ENCODE measurements at places on chromosomes 7 and 10. TPM values are rescaled to one million over a fixed set of nuclear protein-coding genes. Genes with fewer than 3 reads are reported as not detected.
A peak's percentile ranks its signal among the peaks of the same experiment; 100 is the strongest.

GRCh38 chr7:155204744-155205367, 92.8 kb upstream of the INSIG1 start:
- H3K4me3 ChIP-seq = peak overlapping the region; percentile 9
- H3K27me3 ChIP-seq = no peaks in the 10 kb centered on the region
- DNase-seq = no peak
- peaks cover 50% of the 10 kb centered on the region for H3K4me1 ChIP-seq

DNA sequence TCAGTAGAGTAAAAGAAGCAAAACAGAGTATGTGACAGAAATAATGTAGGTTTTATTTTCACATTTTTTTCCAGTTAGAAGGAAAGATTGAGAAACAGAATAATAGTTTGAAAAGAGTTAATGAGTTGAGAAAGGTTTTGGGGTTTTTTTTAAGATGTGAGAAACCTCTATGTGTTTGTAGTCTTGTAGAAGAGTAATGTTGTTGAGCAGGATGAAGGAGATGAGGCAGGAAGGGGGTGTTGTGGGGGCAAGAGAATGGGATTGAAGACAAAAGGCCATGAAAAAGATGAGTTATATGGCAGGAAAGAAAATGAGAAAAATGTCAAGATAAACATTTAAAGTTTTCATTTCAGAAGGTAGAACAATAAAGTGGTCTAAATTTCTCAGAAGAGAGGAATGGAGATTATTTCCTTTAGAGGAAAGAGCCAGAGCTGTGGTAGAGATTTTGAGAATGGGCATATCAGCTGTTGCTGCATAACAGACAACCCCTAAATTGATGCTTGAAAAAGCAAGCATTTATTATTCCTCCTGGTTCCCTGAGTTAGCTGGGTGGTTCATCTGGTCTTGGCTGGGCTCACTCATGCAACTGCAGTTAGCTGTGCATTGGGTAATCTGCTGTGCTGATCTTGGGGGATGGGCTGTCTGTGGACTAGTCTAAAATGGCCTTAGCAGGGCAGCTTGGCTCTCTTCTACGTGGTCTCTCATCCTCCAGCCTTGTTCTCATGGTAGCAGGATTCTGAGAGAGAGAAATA, 27.1 kb downstream of the PCGF5 start:
- H3K4me3 ChIP-seq = no peak overlapping the region
- no peaks in the 10 kb centered on the region for H3K4me1 ChIP-seq
- no peaks in the 10 kb centered on the region for H3K27me3 ChIP-seq

DNA sequence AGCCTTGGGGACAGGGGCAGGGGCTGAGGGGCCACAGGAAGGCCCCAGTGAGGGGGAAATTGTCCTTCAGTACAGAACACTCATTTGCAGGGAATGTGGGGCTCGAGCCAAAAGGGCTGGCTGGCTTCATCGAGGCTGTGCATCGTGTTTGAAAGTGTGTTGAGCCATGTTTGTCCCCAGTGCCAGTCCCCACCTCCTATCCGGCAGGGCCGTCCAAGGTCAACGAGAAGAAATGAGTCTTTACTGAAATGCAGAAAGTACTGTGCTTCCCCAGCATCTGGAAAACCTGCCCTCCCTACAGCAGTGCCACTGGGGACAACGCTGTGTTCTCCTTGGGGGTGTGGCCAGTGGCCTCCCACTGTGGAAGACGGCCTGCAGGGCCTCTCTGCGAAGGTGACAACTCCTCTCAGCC, 214.1 kb downstream of the KLF6 start:
- DNase-seq = no peak
- H3K36me3 ChIP-seq = no peaks in the 10 kb centered on the region
- no peaks in the 10 kb centered on the region for H3K27me3 ChIP-seq
- H3K27ac ChIP-seq = no peak overlapping the region
- H3K4me1 ChIP-seq = no peaks in the 10 kb centered on the region

DNA sequence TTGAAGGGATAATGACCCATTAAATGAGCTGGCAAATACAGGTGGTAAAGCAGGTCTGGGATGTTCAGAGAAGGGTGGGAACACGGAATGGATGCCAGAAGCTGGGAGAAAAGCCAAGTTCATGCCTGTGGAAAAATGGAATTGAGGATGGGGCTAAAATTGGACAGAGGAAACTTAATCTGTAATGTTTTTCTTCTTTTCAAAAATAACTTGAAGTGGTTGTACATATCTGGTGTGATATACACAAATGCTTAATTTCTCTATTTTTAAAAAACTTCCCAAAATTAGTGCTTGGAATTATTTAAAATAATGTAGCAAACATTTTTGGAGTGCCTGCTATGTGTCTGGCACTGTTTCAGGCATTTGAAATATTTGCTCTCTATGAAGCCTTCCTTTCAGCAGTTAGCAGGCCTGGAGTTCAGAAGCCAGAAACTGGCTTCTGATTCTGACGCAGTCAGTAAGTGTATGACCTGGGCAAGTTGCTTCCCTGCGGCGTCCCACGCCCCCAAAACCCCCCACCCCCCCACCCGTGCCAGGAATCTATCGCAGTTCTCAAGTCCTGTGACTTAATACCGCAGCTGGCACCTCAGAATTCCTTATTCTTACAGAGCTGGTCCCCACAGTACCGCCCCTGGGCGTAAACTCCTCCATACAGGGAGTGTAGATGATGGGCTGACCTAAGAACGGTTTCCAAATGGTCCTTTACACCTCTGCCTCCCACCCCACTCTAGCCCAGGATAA, 828 bp upstream of the MALSU1 start:
- H3K27ac ChIP-seq = peak overlapping the region; percentile 84
- H3K4me1 ChIP-seq = peaks cover 66% of the 10 kb centered on the region
- peaks cover 51% of the 10 kb centered on the region for H3K36me3 ChIP-seq
- peak overlapping the region; percentile 94 for H3K4me3 ChIP-seq

GRCh38 chr10:76774987-76775603, 862.5 kb downstream of the KCNMA1 start:
- H3K36me3 ChIP-seq = no peaks in the 10 kb centered on the region
- no peak overlapping the region for H3K4me3 ChIP-seq
- H3K27me3 ChIP-seq = no peaks in the 10 kb centered on the region
- no peak for DNase-seq
- no peak overlapping the region for H3K27ac ChIP-seq
- no peaks in the 10 kb centered on the region for H3K4me1 ChIP-seq

DNA sequence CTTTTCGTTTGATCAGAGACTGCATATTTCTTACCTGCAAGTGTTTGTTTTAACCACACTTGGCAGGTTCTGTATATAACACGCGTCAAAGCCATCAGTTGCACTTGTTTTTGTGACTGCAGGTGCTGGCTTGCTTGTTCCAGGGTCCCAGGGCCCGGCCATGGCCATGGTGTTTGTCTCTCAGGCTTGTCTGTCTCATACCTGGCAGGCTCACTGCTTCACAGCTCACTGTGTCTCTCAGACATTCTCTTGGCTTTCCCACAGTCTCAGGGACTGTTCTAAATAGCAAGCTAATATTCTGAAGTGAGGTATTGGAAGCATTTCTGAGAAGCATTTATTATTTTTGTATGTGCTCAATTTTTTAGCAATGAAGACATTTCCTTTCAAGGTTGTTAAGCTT, 46.9 kb downstream of the GPR141 start:
- DNase-seq = no peak
- no peaks in the 10 kb centered on the region for H3K4me1 ChIP-seq
- no peak overlapping the region for H3K4me3 ChIP-seq
- H3K36me3 ChIP-seq = no peaks in the 10 kb centered on the region

DNA sequence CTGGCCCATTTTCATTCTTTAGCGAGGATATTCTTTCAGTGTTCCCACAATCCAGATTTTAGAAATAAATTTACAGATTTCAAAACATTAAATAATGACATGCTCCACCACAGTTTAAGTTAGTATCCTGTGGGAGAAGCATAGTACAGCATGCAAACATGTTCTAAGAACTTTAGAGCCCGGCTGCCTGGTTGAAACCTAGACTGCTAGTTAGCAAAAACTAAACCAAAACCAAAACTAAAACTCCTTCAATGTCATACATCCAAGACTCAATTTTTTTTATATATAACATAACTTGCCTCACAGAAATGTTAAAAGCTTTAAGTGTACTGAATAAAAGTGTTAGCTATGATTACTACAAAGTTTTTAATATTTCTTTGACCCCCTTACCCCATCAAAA, 17.0 kb downstream of the TRA2A start:
- H3K27ac ChIP-seq = peak overlapping the region; percentile 38
- H3K36me3 ChIP-seq = peaks cover 94% of the 10 kb centered on the region
- H3K4me3 ChIP-seq = no peak overlapping the region
- no peaks in the 10 kb centered on the region for H3K4me1 ChIP-seq
- no peak for DNase-seq
- H3K27me3 ChIP-seq = no peaks in the 10 kb centered on the region

- H3K27ac ChIP-seq = peak overlapping the region; percentile 63
- H3K4me3 ChIP-seq = peak overlapping the region; percentile 79
- peak; percentile 14 for DNase-seq
- peaks cover 66% of the 10 kb centered on the region for H3K36me3 ChIP-seq
- H3K27me3 ChIP-seq = no peaks in the 10 kb centered on the region
These were observed 403 bp downstream of the CDK6 start for GRCh38 chr7:92835851-92836488.

DNA sequence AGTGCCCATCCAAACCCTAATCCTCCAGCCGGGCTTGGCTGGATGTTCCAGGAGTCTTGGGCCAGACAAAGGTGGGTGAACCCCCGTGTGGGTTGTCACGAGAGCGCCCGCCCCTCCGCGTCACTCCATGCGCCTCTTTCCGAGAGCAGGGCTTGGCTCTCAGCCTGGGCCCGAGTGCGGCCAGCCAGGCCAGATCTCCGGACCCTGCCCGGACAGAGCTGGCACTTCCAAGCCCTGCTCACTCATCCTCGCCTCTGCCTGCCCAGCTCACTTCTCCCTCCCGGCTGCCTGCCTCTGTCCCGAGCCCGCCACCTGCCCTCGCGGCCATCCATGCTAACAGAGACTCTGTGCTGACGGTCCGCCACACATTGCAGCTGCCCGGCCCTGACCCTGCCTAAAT, 34.6 kb downstream of the AGAP3 start:
- H3K36me3 ChIP-seq = peaks cover 22% of the 10 kb centered on the region
- H3K4me1 ChIP-seq = peaks cover 4% of the 10 kb centered on the region
- H3K27ac ChIP-seq = no peak overlapping the region

DNA sequence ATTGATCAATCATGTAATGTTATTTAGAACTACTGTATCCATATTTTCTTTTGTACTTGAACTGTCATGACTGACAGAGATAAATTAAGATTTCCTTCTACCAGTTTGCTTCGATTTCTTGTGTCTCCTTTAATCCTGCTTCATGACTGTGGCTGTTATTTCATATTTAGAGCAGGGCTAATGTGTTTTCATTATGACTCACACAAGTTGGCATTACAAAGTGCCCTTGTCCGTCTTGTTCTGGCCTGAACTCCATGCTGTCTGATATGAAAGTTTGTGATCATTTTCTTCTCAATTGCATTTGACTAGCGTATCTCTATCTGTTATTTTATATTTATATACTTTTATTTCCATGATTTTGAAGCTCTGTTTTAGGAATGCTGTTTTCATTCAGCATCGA, 344.1 kb upstream of the PRKCQ start:
- no peak overlapping the region for H3K4me3 ChIP-seq
- no peak overlapping the region for H3K27ac ChIP-seq
- H3K4me1 ChIP-seq = peaks cover 16% of the 10 kb centered on the region
- DNase-seq = peak; percentile 13
- peaks cover 24% of the 10 kb centered on the region for H3K27me3 ChIP-seq
- H3K36me3 ChIP-seq = no peaks in the 10 kb centered on the region

- H3K4me3 ChIP-seq = no peak overlapping the region
- H3K36me3 ChIP-seq = no peaks in the 10 kb centered on the region
- H3K4me1 ChIP-seq = no peaks in the 10 kb centered on the region
- DNase-seq = no peak
- H3K27me3 ChIP-seq = no peaks in the 10 kb centered on the region
- H3K27ac ChIP-seq = no peak overlapping the region
These were observed 528.1 kb upstream of the SEMA3D start for GRCh38 chr7:85714951-85715350.

DNA sequence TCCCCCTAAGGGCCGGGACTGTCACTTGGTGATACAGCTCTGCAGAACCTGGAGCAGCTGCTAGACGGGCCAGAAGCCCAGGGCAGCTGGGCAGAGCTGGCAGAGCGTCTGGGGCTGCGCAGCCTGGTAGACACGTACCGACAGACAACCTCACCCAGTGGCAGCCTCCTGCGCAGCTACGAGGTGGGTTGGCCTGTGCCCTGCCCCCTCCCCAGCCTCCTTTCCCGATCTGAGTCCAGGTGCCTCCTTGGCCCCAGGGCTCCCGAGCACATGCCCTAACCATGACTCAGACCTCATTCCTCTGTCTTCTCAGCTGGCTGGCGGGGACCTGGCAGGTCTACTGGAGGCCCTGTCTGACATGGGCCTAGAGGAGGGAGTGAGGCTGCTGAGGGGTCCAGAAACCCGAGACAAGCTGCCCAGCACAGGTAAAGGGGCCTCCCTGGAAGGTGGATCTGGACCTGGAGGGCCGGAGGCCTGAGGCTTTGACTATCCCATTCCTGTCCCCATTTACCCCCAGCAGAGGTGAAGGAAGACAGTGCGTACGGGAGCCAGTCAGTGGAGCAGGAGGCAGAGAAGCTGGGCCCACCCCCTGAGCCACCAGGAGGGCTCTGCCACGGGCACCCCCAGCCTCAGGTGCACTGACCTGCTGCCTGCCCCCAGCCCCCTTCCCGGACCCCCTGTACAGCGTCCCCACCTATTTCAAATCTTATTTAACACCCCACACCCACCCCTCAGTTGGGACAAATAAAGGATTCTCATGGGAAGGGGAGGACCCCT, 6.4 kb downstream of the NFKB2 start:
- no peak overlapping the region for H3K4me3 ChIP-seq
- H3K27me3 ChIP-seq = no peaks in the 10 kb centered on the region
- DNase-seq = peak; percentile 63
- no peak overlapping the region for H3K27ac ChIP-seq
- H3K4me1 ChIP-seq = peaks cover 12% of the 10 kb centered on the region
- H3K36me3 ChIP-seq = peaks cover 28% of the 10 kb centered on the region

DNA sequence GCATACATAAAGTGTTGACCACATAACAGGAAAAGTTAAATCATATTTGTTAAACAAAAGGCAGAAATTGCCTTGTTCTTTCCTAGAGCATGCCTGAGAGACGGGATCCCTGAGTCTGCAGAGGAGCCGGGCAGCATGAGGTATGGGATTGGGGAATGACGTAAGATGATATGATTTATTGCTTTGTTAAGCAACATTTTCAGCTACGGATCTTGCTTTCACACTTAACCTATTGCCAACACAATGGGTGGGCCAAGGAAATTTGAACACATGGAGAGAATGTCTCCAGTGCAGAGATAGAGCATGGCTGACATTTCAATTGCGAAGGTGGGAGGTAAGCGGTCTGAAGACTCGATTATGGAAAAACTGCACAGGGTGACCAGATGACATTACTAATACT, 76.7 kb downstream of the EMX2 start:
- H3K4me3 ChIP-seq = no peak overlapping the region
- H3K4me1 ChIP-seq = no peaks in the 10 kb centered on the region
- no peaks in the 10 kb centered on the region for H3K36me3 ChIP-seq
- H3K27ac ChIP-seq = no peak overlapping the region

MAGI2 gene
- 0.64 TPM for total RNA-seq

CASD1 gene
- 9.2 TPM for total RNA-seq

PILRB gene
- 40.4 TPM for total RNA-seq

OLAH gene
- total RNA-seq = not detected
